ENCODE measurements at places on chromosomes 6 and 20.

DNA sequence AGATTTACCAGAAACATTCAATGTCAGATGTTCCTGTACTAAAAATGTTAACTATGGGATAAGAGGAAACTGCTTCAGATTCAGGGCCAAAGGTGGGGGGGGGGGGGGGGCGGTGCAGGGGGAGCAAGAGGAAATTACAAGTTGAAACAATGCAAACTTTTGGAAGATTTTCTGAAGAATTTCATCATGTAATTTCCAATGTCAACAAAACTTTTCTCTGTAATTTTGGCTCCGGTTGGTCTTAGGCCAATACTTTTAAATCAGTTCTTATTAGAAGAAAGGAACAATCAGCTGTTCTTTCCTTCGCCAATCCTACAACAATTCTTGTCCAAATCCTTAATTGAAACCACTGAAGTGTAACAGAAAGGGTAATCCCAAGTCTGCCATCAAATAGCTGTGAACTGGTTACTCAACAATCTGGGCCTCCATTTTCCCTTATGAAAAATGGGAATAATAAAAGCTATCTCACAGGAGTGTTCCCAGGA is 13.1 kb downstream of the UQCC1 start:
- peak; percentile 42 for DNase-seq

- DNase-seq, result no peak
These were observed 449.0 kb downstream of the QKI start for GRCh38 chr6:163863565-163863964.

DNA sequence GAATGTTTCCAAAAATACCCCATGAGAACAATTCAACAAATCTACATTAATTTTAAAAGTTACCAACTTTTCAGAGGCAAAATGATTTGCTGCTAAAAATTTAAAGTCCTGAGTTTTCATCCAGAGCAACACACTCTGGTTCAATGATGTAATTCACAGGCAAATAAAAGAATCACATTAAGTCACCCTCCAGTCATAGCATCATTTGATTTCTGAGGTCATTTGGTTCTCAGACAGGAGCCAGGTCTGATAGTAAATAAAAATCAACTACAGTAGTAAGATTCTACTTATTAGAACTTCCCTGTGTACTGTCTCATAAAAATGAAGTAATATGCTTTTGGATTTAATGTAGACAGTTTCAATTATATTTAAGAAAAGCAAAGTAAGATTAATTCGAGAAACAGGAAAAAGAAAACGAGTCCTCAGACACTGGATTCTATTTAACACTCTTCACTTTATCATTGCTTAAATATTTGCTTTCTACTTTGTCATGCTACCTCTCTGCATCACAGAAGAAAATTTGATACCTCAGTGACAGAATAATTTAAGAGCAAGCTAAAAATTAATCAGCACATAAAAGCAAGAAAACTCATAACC is 25.8 kb downstream of the MAP7 start:
- no peak for DNase-seq

DNA sequence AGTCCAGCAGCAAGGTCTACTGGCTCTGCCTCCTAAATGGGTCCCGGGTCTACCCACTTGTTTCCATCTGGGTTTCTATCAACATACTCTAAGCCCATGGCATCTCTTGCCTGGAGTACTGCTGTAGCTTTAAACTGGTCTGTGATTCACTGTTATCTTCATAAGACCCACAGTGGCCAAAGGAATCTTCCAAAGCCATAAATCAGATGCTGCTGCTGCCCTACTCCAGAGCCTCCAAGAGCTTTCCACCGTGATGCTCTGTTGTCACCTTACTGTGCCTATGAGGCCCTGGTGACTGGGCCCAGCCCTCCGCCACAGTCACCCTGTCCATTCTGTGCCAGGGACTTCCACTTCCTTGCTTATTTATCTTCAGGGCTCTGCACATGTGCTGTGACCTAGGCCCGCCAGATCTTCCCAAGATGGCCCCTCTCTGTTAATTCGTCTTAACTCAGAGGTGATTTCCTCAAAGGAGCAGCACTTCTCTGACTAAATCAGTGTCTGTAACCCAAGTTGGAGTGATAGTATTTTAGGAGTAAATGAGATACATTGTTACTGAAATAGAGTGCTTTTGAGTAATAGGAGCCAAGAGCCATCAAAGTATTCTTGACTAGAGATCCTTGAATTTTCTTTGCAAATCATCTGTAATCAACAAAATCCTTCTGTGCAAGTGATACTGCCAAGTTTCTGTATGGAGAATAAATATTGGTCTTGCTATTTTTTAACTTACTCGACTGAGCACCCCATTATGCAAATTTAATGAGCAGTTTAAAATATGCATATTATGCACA is 102.5 kb downstream of the PPP1R14C start:
- DNase-seq, result no peak

DNA sequence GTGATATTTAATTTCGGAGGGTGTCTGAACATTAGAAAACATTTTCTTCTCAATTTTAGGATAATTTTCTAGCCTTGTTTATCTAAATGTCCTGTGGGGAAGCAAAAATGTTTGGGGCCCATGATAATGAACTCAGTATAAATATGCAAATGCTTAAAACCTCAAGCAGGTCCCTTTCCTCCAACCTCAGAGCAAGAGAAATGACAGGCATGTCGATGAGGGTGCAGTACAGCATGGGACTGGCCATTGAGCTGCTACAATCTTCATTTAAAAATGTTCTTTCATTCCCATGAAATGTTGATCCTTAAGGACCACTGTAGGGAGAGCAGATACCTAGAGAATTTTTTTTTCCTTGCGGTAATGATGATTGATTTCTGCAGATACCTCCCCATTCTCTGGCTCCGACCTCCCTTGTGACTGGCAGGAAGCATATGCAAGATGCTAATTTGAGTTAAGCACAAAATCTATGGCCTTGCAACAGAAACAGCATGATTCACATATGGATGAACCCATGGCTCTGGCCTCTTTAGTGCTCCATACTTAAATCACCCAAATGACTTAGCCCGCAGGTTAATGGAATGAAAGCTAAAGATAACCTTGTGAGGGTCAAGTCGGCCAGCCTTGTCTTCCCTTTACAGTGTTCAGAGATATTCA is 243.3 kb downstream of the SOX4 start:
- no peak for DNase-seq

DNA sequence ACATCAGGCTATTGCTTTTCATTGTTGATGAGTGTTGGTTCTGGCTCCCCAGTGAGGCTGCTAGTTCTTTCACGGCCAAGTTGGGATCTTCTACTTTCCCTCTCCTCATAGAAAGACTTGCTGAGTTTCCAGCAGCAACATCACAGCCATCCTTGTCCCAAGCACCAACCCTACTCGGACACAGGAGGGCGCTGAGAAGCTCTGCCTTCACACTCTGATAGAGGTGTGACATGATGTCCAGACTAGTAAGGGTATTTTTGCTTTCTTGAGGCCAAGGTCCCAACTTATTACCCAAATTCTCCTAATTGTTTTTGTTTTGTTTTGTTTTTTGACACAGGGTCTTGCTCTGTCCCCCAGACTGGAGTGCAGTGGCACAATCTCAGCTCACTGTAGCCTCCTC is 3.0 kb upstream of the GCM1 start:
- DNase-seq, result no peak

- DNase-seq, result no peak
These were observed 61.4 kb upstream of the PKIB start for GRCh38 chr6:122548820-122549219.

DNA sequence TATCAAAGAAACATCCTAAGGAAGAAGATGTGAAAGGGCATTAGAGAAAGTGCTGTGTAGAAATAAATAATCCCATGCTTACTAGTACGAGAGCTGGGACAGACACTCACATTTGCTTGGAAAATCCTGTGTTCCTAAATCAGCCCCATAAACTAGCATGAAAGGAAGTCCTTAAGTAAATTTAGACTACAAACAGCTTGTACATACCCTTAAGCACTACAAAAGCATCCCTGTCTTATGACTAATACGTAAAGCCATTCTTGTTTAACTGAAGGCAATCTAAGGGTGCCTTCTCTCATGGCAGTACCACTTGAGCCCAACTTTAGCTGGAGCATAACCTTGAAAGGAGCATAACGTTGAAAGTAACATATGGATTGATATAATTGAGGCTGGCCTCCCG is 15.4 kb upstream of the FOXQ1 start:
- no peak for DNase-seq

DNA sequence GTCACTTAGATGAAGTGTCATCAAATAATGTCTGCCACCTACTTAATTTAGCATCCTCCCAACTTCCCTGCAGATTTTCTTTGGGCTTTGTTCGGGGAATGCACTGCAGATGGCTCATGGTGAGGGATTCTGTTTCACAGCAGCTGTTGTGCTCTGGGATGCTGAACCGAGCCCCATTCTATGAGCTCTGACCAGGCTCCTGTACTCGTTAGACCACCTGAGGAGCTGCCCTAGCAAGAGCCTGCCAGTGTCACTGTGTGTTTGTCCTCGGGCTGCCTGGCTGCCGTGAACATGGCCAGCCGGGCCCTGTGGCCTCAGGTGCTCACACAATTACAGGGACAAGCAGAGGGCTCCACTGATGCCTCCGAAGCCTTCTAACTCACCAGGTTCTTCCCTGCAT is 238.8 kb upstream of the ECI2 start:
- DNase-seq, result no peak

GRCh38 chr6:38498805-38499445 is 140.8 kb downstream of the BTBD9 start:
- DNase-seq, result no peak

DNA sequence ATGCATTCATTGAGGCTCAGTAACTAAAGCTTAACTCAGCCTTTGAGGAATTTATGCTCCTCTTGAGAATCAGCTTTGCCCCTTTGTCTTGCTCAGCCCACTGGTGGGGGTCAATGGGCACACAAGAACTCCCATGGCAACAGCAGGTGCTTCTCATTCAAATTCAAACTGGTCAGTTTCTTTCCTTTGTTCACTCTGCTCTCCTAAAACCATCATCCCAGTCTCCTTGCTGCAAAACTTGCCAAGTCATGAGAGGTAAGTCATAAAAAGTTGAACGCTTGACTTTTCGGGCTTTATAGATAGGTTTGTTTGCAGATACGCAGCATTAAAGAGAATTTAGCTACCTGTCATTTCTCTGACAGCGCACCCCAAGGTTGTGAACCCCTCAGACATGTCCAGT is 146.8 kb downstream of the TFAP2A start:
- no peak for DNase-seq

DNA sequence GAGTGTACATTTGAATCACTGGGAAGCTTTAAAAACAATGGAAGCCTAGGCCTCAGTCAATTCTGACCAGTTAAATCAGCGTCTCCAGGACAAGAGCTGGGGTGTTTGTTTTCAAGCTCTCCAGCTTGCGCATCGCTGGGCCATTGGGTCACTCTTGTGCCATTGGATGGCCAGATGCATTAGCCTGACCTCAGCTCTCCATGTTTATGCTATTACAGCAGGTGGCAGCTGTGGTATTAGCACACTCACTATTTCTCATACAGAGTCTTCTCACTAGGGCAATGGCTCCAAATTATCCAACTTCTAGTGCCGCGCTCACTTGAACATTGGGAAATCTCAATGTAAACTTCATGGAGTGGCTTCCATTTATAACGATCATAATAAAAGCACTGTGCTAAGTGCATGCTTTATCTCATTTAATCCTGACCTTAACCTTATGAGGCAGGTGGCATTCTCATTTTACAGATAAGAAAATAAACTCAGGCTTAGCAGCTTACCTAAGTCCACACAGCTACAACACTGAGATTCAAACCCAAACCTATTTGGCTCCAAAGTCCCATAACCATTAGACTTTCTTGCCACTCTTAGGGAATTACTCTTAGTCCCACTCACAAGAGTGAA is 108.8 kb downstream of the PPP1R14C start:
- DNase-seq, result no peak

All from left hindlimb (tissue), 1 donor.